ENCODE measurements at places on chromosomes 7 and 10.

DNA sequence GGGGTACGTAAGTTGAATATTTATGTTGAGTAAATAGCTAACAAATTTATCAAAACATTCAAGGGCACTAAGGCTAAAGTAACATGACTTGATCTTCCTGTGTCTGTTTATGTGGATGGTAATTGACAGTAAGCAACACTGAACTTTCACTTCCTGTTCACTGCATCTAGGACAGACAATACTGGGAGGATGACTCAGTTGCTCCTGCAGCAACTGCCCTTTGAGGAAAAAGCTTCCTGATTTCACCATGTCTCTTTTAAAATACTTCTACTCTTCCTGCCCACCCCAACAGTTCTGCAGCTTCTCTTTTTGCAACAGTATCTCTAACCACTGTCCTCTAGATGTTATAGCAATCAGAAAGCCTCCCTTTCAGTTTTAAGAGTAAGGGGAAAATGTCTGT is 76.6 kb upstream of the HGF start:
- DNase-seq, result no peak

- DNase-seq, result peak; percentile 54
Measured at GRCh38 chr7:149773446-149774236, at the start of gene ZNF467. TSS of gene ZNF467 (minus strand) at chr7:149773588. CDS start at chr7:149771032, 2,556 bp downstream.

GRCh38 chr10:102613286-102613685 is 31.0 kb upstream of the TRIM8 start:
- DNase-seq, result no peak

GRCh38 chr10:102090772-102091171 is 25.6 kb downstream of the HPS6 start:
- DNase-seq, result no peak

Data from NCI-H1105 treated with DMSO at 0.1 percent for 48 hours (cell line).